ENCODE measurements at places on chromosomes 3 and 15.

DNA sequence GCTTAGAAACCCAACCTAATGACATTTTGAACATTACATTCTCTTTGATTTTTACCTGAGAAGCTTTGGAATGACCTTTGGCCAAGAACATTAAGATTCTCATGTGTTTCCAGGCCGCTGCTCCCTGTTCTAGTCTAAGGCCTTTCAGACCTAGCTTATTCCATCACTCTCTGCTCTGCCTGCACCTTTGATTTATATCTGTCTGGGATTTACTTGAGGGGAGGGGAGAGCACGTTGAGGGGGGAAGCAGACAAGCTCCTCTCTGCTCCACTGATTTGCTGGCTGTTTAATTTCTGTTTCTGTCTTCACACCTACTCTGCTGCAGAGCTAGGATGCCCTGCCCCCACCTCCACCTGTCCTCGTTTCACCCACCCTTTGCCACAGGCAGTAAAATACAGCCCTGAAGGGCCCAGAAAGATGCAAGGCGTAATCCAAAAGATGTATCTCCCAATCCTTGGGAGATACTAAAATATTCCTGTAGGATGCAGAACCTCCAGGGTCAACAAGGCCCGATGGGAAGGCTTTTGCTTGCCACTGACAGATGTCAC, 429.8 kb downstream of the EPHB1 start:
- DNase-seq, result no peak

DNA sequence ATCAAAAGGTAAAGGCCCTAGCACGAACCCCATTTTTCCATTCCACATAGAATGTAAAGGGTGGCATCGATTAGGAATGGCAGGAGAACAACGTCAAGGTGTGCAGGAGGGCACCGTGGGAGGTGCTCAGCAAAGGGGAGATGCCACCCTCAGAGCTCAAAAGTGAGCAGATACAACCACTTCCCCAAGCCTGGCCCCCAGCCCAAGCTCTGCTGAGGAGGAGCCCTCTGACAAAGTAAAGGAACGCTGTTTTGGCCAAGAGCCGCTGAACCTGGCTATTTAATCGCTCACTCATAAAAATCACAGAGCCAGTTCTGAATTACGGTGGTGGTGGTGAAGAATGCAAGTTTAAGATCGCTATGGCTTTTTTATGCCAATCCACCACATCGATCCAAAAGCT, 12.4 kb downstream of the GNB5 start:
- DNase-seq, result no peak

GRCh38 chr15:48989170-48989569, 25.5 kb upstream of the SHC4 start:
- no peak for DNase-seq

DNA sequence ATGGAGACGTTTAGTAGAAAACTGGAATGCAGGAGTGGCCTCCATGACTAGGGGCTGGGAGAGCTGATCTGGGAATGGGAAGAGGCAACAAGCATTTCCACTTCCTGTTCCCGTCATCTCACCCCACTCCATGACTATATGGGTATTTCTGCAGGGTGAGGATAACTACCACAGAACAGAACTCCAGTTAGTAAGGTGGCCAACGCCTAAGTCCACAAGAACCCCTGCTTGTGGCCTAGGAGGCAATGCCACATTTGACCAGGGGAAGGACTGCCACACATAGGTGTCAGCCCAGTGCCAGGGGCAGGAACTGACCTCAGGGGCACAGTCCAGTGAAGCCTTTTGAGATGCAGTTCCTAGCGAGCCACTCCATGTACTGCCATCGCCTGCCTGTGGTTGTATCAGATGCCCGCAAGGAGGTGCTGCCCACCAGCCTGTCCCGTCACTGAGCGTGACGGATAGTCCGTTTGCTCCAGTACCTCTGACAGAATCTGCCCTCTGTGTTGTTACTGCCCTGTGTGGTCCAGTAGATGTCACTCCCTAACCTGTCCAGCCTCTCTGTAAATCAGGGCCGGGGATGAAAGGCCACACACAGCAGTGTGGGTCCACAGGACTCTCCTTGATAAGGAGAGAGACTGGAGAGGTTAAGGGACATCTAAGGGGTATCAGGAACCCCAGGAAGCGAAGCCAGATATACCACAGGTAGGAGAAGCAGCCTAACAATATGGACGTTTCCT, 3.5 kb upstream of the MTFMT start:
- DNase-seq, result no peak

- DNase-seq, result no peak
Observed at GRCh38 chr3:72401005-72401545, 447.2 kb downstream of the SHQ1 start.

DNA sequence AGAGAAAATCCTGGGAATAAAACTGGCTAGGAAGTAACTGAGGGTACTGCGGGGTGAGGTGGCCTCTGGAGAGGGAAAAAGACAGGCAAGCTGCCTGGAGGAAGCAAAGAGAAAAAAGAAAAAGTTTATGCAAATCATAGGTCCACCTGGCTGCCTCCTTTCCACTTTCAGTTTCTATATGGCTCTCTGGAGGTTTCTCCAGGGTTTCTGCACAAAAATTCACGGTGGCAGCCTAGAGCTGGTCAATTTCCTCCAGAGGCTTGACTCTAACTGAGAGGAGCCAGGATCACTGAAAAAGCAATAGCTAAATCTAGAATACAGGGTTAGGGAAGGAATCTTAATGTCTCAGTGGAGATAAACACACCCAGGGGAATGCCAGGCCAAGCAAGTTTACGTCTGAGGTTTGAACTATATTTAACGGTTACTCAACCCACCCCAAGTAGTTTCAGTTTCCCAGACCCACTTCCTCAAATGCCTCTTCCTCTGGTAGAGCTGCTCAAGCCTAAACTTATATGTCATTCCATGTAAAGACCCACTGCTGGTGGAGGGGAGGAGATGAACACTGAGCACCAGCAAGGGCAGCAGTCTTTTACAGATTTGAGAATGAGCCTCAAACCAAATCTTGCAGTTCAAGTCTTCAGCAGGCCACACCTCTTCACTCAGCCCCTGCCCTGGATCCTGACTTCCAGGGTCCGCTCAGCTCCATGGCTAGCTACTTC, 5.7 kb downstream of the LYSMD2 start:
- no peak for DNase-seq

GRCh38 chr3:189570916-189571315, 60.3 kb upstream of the TP63 start:
- DNase-seq, result no peak
